Lung (tissue), 17 donors: ENCODE measurements at places on chromosomes 7 and 10. TPM values are rescaled to one million over a fixed set of nuclear protein-coding genes. Genes with fewer than 3 reads are reported as not detected.

The CLRN3 gene
- total RNA-seq: not detected

The MRLN gene
- 0.98 TPM for total RNA-seq

The HOXA6 gene
- 7.7 TPM for total RNA-seq

The NPTX2 gene
- total RNA-seq: 2.3 TPM

The SOSTDC1 gene
- total RNA-seq: 32.1 TPM

The GPR141 gene
- total RNA-seq: 3.8 TPM

The ZNF117 gene
- 100 TPM for total RNA-seq

- no peak overlapping the region for H3K27ac ChIP-seq
- no peak for DNase-seq
- H3K36me3 ChIP-seq: no peaks in the 10 kb centered on the region
- no peaks in the 10 kb centered on the region for H3K27me3 ChIP-seq
- peaks cover 10% of the 10 kb centered on the region for H3K4me1 ChIP-seq
Measured at GRCh38 chr10:3268025-3268424, 95.4 kb upstream of the PITRM1 start.

- no peak for DNase-seq
- H3K36me3 ChIP-seq: no peaks in the 10 kb centered on the region
- H3K4me1 ChIP-seq: no peaks in the 10 kb centered on the region
- H3K4me3 ChIP-seq: no peak overlapping the region
- H3K27me3 ChIP-seq: no peaks in the 10 kb centered on the region
Measured at GRCh38 chr10:103504181-103504783, 10.8 kb downstream of the NEURL1 start.

DNA sequence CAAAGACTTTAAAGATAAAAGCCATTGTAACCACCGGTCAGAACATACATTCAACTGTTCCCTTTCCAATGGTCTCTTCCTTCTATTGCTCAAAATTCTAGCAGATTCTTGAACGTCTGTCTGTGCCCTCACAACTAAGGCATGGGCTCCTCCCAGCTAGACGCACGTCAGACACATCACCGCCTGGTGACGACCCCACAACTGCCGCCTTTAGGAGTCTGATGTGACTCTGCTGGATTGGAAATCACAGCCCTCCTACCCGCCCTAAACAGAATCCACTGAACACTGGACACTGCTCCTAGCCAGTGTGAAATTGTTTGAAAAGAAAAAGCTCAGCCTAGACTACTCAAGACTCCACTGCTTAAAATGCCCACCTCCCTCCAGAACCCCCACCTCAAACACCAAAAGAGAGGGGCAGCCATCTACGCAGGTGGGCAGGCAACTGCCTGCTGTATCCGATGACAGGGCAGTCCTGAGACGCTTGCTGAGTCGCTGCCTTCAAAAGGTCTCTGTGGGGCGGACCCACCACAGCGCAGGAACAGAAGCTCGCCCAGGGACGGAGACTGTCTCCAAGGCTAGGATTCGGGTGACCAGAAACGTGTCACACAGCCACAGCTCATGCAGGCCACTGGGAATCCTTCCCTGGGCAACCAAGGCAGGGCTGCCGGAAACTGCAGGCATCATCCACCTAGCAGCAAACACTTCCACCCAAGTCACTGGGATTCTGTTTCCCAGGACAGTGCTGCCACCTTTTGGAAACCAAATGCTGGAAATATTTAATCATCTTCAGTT lies 34.7 kb downstream of the GSDME start:
- H3K4me1 ChIP-seq: no peaks in the 10 kb centered on the region
- DNase-seq: peak; percentile 25
- H3K36me3 ChIP-seq: no peaks in the 10 kb centered on the region
- H3K27ac ChIP-seq: no peak overlapping the region
- H3K27me3 ChIP-seq: no peaks in the 10 kb centered on the region
- no peak overlapping the region for H3K4me3 ChIP-seq

GRCh38 chr7:2048006-2048405 lies 184.7 kb downstream of the MAD1L1 start:
- H3K27me3 ChIP-seq: no peaks in the 10 kb centered on the region
- no peak overlapping the region for H3K27ac ChIP-seq
- no peak overlapping the region for H3K4me3 ChIP-seq
- no peaks in the 10 kb centered on the region for H3K36me3 ChIP-seq
- H3K4me1 ChIP-seq: no peaks in the 10 kb centered on the region

GRCh38 chr7:75694638-75695399 lies 43.9 kb downstream of the HIP1 start:
- no peaks in the 10 kb centered on the region for H3K27me3 ChIP-seq
- no peak overlapping the region for H3K27ac ChIP-seq
- H3K4me3 ChIP-seq: no peak overlapping the region

DNA sequence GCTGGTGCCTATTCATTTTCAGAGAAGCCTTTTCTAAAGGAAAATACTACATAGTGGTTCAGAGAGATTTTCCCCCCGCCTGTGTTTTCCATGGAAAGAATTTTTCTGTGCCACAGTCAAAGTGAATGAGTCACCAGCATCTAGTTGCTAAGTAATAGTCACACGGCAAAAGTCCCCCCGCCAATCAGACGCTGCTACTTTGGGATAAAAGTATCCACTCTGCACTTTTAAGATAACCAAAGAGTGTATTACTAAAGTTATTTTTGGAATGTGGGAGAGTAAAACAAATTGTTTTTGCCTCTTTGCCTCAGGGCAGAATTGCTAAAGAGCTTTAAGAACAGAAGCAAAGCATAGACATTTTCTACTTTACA lies 23.5 kb downstream of the ABLIM1 start:
- peak; percentile 68 for DNase-seq
- H3K27ac ChIP-seq: peak overlapping the region; percentile 92
- peaks cover 74% of the 10 kb centered on the region for H3K4me1 ChIP-seq
- H3K4me3 ChIP-seq: no peak overlapping the region

DNA sequence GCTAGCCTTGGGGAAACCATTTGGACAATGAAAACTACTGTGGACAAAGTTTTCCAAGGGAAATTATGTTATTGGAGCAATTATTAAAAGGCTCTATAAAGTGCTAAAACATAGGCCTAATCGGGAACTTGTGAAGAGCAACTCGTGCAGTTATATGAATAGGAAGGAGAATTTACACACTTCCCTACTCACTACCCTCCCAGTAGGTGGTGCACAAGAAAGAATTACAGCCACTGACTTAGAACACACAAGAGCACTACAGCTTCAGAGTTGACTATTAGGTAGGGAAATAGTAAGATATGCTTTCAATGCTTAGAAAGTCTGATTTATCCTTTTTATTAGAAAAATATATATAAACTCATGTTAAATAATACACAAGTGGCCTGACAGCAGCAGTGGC lies 47.2 kb downstream of the GSAP start:
- DNase-seq: no peak
- H3K36me3 ChIP-seq: no peaks in the 10 kb centered on the region
- H3K27me3 ChIP-seq: no peaks in the 10 kb centered on the region
- no peak overlapping the region for H3K27ac ChIP-seq
- H3K4me1 ChIP-seq: no peaks in the 10 kb centered on the region

DNA sequence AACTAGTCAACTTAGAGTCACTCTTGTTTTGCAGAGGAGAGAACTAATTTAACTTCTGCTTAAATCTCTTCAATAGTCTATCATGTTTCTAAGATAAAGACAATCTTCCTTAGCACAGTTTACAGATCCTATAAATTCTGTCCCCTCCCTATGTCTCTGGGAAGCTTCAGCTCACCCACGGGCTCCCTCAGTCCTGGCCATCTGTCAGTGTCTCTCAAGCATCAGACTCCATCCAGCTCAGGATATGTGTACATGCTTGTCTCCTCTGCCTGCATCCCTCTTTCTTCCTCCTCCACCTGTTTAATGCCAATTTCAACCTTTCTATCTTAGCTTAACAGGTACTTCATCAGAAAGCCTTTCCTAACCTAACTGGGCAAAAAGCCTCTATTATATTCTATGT lies 177.1 kb upstream of the PTER start:
- no peak overlapping the region for H3K4me3 ChIP-seq
- peaks cover 2% of the 10 kb centered on the region for H3K4me1 ChIP-seq
- DNase-seq: no peak
- no peaks in the 10 kb centered on the region for H3K36me3 ChIP-seq
- H3K27me3 ChIP-seq: no peaks in the 10 kb centered on the region

DNA sequence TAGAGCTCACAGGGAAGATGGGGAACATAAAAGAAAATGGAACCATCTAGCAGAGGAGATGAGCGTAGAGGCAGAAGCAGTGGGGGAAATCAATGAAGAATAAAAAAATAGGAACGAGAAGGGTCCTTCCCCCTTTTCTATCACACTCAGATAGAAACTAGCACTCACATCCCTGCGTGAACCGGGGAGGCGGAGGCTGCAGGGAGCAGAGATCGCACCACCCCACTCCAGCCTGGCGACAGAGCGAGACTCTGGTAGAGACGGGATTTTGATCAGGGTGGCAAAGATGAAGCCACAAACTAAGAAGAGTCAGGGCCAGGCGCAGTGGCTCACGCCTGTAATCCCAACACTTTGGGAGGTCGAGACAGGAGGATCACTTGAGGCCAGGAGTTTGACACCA lies 64.7 kb upstream of the ECHDC3 start:
- peaks cover 6% of the 10 kb centered on the region for H3K4me1 ChIP-seq
- no peak overlapping the region for H3K4me3 ChIP-seq
- no peaks in the 10 kb centered on the region for H3K36me3 ChIP-seq

DNA sequence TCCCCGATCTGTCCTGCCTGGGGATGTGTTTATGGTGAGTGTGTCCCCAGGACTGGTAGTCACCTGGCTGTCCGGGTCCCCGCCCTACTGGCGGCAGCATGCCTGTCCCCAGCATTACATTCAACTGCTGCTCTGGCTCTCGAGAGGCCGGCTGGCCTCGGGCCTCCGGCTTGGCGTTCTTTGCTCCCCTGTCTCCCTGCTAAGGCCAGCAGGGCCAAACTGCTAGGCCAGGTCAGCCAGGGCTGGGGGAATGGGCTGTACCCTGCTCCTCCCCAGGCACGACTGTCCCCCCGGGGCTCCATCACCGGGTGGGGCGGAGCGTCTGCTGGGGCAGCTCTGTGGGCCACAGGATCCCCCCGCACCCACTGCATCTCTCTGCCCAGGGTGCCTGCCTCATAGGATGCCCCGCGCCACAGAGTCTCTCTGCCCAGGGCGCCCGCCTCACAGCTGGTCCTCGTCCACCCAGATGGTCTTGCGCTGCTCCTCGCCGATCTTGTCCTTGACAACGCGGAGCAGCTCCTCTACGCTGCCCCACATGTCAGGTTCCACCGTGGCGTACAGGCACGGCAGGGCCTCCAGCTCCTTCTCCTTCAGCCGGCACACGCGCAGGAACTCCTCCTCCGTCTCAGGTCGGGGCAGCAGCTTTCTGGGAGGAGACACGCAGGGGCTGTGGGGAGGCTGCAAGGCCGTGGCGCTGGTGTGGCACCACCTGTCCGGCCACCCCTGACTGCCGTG lies 62.3 kb upstream of the GNA12 start:
- DNase-seq: no peak
- H3K27me3 ChIP-seq: no peaks in the 10 kb centered on the region
- H3K36me3 ChIP-seq: no peaks in the 10 kb centered on the region
- H3K27ac ChIP-seq: no peak overlapping the region

GRCh38 chr10:21300551-21300950 lies 224.9 kb downstream of the SKIDA1 start:
- no peaks in the 10 kb centered on the region for H3K36me3 ChIP-seq
- H3K27me3 ChIP-seq: no peaks in the 10 kb centered on the region
- H3K4me1 ChIP-seq: no peaks in the 10 kb centered on the region
- no peak overlapping the region for H3K27ac ChIP-seq
- no peak overlapping the region for H3K4me3 ChIP-seq

GRCh38 chr7:2030475-2031450 lies 202.0 kb downstream of the MAD1L1 start:
- DNase-seq: no peak
- H3K27me3 ChIP-seq: no peaks in the 10 kb centered on the region
- H3K27ac ChIP-seq: no peak overlapping the region
- no peak overlapping the region for H3K4me3 ChIP-seq
- no peaks in the 10 kb centered on the region for H3K4me1 ChIP-seq

- no peak overlapping the region for H3K27ac ChIP-seq
- H3K36me3 ChIP-seq: peaks cover 19% of the 10 kb centered on the region
- H3K4me1 ChIP-seq: peaks cover 6% of the 10 kb centered on the region
Measured at GRCh38 chr10:72228318-72228751, 12.3 kb upstream of the ASCC1 start.

DNA sequence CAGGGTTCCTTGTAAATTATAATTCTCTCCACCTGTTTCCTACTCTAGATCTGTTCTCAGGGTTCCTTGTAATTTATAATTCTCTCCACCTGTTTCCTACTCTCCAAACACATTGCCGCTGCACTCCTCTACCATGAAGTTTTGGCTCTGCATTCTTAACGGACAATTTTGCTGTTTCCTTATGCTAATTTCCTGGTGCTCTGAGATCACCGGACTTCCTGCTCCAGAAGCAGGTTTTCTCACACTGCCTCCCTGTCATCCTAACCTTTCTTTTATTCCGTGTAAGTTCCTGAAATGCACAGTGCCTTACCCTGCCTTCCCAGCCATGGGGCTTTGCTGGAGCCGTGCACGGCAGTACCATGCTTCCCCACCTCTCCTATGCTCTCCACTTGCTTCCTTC lies 256.8 kb downstream of the PLXNA4 start:
- H3K4me3 ChIP-seq: no peak overlapping the region
- H3K36me3 ChIP-seq: no peaks in the 10 kb centered on the region
- no peak overlapping the region for H3K27ac ChIP-seq
- no peaks in the 10 kb centered on the region for H3K27me3 ChIP-seq
- no peak for DNase-seq

DNA sequence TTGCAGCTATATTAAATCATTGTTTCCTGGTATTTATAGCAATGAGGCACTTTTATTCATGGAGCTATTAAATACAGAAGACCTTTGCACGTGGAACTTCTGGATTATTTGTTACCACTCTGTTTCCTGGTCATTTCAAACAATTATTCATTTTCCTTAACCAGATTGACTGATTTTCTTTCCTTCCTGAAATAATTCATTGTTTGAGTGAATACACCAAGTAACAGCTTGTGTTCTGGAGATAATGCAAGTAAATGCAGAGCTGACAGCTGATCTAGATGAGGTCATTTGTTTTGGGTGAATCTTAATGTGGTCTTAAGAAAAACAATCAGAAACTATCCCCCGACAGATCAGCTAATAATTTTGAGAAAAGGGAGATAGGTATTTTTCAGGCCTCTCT lies 497.7 kb downstream of the KIF20B start:
- H3K27me3 ChIP-seq: no peaks in the 10 kb centered on the region
- H3K4me1 ChIP-seq: no peaks in the 10 kb centered on the region
- no peak overlapping the region for H3K27ac ChIP-seq
- H3K36me3 ChIP-seq: no peaks in the 10 kb centered on the region
- no peak for DNase-seq

GRCh38 chr10:64867501-64867962 lies 1346.3 kb downstream of the REEP3 start:
- H3K4me1 ChIP-seq: no peaks in the 10 kb centered on the region
- H3K27ac ChIP-seq: no peak overlapping the region
- no peak for DNase-seq
- no peaks in the 10 kb centered on the region for H3K36me3 ChIP-seq
- H3K4me3 ChIP-seq: no peak overlapping the region
